ENCODE measurements at places on chromosomes 3 and 15.

GRCh38 chr15:53955396-53955795 lies 22.8 kb upstream of the UNC13C start:
- DNase-seq, result no peak

GRCh38 chr3:59854-60253 lies 136.7 kb upstream of the CHL1 start:
- no peak for DNase-seq

- DNase-seq, result no peak
Observed at GRCh38 chr15:74318376-74319137, 48.9 kb downstream of the CYP11A1 start.

- no peak for DNase-seq
Observed at GRCh38 chr15:93428150-93428549, 339.1 kb upstream of the RGMA start.

GRCh38 chr15:78992416-78993256 lies 47.8 kb upstream of the CTSH start:
- no peak for DNase-seq

- DNase-seq, result no peak
Observed at GRCh38 chr3:114404590-114404989, 110.8 kb downstream of the TIGIT start.

- DNase-seq, result no peak
Observed at GRCh38 chr15:101437618-101438481, 51.7 kb downstream of the PCSK6 start.

DNA sequence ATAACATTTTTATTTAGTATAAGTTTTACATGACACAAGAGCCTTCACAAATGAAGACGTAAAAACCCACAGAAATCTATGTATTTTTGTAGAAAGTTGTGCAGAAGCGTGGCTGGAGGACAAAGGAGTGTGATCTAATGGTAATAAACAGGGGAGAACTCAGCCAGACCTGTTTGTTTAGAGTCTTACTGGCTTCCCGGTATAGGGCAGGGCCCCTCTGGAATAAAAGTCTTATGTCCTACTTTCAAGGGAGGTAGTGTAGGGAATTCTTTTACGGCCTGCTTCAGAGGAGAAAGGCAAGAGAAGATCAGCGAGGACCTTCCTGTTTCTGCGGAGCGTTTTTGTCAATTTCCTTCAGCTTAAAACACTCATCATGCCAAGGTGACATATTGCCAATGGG lies 103.6 kb downstream of the TGFBR2 start:
- no peak for DNase-seq

DNA sequence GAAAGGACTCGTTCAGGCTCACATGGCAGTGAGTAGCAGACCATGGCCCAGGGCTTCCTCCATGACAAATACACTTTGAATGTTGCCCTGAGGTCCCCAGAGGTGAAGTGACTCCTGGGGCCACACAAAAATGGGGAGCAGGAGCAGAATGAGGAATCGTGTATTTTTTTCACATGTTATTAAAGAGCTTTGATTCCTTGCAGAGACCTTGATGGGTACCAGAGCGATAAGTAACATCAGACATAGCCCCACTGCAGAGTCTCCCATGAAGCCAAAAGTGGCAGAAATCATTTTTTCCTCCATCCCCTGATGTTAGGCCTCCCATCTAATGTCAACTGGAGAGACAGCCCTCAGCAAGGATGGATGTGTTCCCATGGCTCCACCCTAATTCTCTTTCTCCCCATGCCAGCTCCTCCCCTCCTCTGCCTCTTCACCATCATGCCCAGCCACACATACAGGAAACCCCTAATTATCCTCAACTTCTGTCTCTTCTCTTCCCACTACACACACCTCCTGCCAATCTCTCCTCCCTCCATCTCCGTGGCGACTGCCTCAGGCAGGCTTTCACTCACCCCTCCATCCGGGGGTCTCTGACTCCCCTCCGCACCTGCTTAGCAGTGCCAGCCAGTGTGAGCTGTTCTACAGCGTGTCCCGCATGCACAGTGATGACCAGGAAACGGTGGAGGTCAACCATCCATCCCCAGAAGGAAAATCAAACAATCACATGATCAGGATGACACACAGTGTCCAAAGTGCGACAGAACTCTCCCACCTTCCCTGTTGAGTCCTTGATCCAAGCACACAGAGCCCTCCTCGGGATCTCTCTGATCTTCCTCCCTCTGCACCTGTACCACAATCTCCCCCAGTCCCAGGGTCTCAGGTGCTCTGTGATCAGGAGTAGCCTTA lies 7.1 kb upstream of the SSUH2 start:
- no peak for DNase-seq

DNA sequence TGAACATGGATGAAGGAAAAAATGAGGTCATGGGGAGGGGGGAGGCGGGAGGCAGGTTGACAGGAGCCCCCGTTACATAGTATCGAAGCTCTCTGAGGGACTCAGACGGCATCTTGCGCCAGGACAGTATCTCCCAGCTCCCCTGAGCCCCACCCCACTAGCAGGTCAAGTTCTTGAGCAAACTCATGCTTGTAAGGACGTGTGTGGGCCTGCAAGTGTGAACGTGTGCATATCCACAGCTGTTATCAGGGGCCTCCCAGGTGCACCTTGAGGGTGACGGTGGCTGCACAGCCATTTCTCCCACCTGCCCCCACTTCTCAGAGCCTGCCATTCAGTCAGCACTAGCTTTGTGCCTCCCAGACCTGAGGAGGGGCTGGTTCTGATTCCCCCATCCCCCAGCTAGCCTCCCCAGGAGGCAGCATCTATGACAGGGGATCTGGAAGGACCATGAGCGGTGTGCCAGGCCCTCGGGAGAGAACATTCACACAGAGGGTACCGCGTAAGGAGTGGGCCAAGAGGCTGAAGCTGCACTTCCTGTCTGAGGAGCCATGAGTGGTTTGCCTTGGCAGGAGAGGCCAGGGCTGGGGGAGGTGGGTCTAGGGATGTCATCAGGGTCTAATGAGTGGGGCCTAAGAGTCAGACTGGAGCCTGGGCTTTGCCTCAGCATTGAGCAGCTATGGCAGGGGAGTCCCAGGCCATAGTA lies 2.9 kb downstream of the SEMA3F start:
- DNase-seq, result no peak

DNA sequence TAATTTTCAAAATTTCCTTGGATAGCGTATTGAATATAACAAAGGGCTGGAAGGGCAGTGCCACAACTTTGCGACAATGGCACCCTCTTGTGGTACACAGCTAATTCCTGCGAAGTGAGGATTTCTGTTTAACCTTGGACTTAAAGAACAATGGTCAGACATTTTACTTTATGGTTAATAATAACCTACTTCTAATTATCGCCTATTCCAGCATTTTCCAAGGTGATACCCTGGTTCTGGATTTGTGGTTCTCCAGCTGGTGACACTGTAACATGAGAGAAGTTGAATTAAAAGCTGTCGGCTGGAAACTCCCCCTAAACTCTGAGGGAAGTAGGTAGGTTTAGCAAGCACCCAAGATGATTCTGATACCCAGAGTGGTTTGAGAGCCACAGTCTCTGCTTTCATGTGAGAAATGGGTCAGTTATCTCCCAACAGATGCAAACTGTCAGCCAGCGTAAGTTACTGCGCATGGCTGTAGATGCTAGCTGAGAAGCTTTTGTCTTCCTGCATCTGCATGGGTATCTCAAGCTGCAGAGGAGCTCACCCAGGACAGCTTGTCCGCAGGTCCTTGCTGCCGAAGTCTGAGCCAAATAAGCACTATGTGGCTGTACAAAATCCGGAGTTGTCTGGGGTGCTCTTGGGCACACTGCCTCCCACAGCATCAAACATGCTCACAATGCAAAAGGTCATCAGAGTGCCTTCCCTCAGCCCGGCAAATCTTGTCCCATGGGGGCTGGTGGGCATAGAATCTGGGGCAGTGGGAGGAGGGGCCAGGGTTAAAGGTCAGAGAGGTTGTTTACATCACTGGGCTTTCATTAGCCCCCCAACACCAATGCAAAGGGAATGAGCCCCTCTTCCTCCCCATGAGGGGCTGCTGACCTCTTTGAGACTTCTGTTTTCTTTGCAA lies 6.6 kb upstream of the CHSY1 start:
- DNase-seq, result no peak

DNA sequence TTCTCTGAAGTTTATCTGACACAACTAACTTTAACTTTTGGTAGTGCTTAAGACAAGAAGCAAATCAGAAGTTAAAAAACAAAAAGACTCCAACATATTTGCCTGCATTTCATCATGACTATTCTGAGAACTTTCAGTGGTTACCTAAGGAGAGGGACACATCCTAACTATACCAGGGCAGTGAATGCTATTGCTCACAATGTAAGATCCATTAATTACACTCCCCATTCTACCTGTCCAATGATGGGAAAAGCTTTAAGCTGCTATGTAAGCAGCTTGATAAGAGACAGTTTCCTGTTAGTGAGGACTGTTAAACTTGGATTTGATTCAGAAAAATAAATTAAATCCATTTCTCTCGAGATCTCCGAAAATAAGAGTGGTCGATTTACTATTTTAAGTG lies 37.5 kb downstream of the SERPINI1 start:
- no peak for DNase-seq

DNA sequence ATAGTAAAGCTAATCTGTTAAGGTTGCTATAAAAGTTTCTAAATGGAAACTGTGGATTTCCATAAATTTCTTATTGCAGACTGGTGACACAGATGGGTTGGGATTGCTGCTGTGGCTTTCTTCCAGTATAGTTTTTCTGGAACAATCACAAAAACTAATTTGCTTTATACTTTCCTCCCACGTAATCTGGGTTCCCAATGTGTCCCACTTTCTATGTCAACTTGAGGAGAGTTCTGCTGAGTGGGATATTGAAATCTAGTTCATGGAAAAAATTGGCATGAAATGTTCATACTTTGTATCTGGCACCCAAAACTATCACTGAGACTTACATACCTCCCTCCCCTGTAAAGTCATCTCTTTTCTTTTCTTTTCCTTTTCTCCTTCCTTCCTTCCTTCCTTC lies 126.8 kb downstream of the TGFBR2 start:
- DNase-seq, result no peak

DNA sequence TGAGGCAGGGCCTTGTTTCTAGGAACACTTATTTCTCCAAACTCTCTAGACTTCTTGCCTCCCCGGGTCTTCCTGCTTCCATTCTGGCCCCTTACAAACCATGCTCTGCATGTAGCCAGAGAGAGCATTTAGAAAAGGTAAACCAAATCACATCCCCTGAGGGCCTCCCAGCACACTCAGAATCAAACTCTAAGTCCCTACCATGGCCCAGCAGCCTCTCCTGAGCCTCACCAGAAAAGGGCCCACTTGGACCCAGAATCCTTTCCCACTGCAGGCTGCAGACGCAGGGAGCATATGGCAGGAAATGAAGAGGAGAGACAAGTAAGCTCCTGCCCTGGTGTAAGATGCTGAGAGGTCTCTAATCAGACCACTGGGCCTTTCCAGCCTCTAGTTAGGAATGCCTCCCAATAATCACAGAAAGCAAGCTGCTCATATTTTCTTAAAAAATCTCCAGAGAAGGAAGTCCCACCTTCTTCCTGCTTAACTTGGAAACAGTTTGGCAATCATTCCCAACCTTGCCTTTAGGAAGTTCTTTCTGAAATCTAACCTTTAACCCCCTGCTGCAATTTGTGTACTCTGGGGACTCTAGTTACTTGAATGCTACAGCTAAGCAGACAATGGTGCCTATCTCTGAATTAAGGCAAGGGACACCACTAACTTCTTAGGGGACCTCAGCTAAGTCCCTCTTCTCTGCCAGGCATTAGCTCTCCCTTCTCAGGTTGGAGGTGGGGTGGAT lies 4.2 kb downstream of the AMOTL2 start:
- DNase-seq, result no peak

- DNase-seq, result no peak
Observed at GRCh38 chr15:39501366-39502081, 79.4 kb upstream of the THBS1 start.

DNA sequence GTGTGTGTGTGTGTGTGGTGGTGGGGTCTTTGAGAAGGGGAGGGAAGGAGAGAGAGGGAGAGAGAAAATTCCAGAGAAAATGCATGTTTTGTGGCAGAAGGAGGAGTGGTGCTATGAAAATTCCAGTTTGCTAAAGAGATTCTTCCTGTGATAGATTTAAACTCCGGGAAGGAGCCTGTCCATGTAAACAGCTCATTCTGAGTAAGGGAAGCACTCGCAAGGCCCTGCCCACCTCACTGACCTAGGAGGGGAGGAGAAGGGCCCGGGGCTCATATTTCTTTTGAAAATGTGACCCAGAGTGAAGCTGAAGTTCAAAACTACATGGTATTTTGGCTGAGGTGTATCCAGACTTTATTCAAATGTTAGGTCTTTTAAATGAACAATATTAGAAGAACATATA lies 41.3 kb downstream of the ADAMTSL3 start:
- DNase-seq, result no peak

DNA sequence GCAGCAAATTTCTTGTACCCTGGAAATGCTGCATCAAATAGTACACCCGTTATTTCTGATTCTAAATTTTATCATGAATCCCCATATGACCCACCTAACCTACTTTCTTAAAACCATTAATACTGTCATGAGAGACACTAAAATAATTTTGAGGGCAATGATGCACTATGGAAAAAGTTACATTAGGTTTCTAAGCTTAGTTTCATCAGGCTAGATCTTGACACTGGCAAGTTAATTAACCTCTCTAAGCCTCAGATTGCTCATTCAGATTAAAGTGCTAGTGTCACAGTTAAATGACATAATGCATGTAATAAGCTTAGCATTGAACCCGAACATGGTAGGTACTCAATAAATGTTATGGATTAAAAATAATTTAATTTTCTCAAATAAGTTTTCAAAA lies 8.2 kb downstream of the GOLIM4 start:
- DNase-seq, result no peak

- DNase-seq, result no peak
Observed at GRCh38 chr3:76646921-76647562, 392.9 kb upstream of the ROBO2 start.

GRCh38 chr15:70976851-70977250 lies 84.2 kb downstream of the LRRC49 start:
- DNase-seq, result no peak

DNA sequence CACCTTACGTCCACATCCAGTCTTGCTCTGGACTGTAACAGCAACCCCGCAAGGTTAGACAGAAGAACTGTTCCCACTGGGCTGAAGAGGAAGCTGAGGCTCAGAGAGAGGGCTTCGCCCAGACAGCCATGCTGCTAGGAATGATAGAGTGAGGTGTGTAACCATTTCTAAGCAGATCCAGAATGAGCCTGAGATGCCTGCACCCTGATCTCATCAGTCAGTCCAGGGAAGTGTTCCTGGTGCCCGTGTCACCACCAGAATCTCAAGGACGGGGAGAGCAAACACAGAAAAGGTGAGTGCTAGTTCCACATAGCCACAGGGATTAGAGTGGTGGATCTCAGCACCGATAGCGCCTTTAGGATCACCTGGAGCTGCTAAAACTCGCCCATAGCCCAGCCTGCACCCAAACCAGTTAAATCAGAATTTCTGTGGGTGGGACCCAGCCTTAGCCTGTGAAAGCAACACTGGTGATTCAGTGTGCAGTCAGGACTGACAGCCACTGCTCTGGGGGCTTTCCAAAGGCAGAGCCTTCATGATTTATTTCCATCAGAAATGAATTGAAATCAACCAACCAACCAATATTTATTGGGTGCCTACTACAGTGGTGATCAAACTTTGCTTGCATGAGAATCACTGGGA lies 12.3 kb downstream of the ISLR start:
- no peak for DNase-seq
